ENCODE measurements at places on chromosomes 11 and 22.

- DNase-seq = no peak
Observed at GRCh38 chr11:113481226-113481625, 6.0 kb upstream of the DRD2 start.

- no peak for DNase-seq
Observed at GRCh38 chr11:61734767-61735166, 17.7 kb upstream of the MYRF start.

GRCh38 chr22:50605002-50605612 lies 4.5 kb downstream of the MAPK8IP2 start:
- DNase-seq = no peak

DNA sequence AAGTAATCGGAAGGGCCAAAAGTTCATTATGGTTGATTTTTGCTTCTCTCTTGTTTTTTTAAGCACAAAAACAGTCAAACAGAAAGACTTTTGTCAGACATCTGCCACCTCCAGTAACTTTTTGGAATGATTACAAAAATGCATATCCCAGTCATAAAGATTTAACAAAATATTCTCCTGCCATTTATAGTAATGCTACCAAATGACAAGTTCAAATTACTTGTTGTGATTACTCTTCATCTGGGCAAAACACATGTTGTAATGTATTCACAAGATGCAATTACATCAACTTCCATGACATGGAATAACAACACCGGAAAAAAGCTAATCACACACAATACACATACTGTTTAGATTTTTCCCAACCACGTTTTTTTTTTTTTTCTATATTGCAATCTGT lies 1017.5 kb upstream of the TENM4 start:
- DNase-seq = no peak

- no peak for DNase-seq
Observed at GRCh38 chr22:40534379-40535188, 101.9 kb downstream of the MRTFA start.

DNA sequence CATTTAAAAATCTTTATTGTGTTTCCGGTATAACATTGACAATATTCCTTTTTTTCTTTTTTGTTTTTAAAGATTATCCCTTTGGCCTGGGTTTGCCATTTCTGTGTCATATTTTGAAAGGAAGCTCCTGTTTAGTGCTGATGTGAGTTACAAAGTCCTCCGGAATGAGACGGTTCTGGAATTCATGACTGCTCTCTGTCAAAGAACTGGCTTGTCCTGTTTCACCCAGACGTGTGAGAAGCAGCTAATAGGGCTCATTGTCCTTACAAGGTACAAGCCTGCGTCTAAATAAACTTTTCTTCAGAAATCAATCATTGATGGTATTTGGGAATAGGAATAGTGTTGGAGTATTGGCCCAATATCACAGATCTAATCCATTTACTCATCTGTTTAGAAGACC lies 19.8 kb downstream of the PIWIL4 start:
- DNase-seq = no peak

DNA sequence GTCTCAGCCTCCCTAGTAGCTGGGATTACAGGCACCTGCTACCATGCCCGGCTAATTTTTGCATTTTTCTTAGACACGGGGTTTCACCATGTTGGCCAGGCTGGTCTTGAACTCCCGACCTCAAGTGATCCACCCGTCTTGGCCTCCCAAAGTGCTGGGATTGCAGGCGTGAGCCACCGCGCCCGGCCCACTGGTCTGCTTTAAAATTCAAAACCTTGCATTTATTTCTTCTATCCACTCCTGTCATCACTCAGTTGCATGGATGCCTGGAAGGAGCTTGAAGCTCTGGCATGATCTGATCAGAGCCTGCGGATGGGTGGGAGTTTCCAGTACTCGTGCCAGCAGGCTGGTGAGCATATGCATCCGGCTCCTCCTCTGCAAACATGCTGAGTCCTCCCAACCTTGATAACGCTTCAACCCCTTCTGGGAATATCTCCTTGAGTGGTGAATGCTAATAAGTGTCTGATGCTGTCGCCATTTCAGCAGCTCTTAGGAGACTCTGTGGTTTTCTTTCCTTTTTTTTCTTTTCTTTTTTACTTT lies 39.6 kb downstream of the UBASH3B start:
- no peak for DNase-seq

- DNase-seq = no peak
Observed at GRCh38 chr11:41878095-41878494, 418.6 kb upstream of the LRRC4C start.

DNA sequence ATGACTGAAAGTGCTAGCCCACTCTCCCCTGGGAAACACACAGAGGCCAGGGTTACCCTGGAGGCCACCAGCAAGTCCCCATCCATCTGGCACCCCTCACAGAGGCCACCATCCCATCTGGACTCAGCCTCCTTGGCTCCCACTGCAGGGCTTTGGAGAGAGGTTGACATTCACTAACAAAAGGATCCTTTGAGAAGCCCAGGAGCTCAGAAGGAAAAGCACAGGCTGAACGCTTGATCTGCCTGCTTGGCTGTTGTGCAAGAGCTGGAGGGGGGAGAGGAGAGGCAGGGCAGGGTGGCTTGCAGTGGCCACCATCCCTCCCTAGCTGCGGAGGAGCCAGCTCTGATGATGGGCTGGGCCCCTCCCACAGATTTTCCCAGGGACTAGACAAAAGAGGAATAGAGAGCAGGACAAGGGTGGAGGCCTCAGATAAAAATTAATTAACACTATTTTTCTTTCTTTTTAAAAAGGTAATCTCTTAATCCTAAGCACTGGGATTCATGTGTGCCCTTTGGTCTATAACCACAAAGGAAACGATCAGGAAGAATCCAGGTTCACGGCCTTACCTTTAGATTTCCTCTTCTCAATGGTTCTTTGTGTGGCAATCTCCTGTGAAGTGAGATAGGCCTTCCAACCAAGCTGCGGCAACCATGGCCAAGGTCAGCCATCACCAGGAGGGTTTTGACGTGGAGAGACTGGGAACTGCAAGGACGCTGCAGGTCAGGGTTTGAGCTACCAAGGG lies 154.7 kb downstream of the BARX2 start:
- DNase-seq = no peak

DNA sequence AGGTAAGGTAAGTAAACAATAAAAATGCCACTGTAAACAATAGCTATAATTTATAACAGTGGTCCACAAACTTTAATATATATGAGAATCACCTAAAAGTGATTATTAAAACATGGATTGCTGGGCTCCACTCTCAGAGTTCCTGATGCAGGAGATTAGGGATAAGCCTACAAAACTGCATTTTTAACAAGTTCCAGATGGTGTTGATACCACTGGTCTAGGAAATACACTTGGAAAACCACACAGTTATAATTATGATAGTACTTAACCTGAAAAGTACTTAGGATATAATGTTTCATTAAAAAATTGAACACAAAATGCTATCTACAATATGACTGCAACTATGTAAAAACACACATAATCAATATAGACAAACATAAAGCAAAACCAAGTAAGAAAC lies 20.4 kb downstream of the FCHSD2 start:
- no peak for DNase-seq

- no peak for DNase-seq
Observed at GRCh38 chr11:84894666-84895065, 732.5 kb downstream of the DLG2 start.

GRCh38 chr11:89327885-89328284 lies 150.2 kb downstream of the TYR start:
- no peak for DNase-seq

DNA sequence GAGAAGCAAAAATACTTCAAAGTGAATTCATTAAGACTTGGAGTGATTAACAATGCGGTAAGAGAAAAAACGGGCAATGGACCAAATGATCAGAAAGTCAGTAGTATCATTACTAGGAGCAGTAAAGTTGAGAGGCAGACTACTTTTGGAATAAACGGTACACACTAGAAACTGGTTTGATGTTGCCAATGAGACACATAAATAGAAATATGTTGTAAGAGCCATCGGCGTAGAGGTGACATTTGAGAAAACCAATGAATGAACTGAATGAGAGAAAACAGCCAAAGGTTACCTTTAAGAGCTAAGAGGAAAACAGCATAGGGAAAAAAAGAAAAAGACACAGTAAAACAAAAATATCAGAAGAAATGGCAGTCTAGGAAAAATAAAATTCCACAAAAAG lies 6.2 kb downstream of the CHORDC1 start:
- no peak for DNase-seq

DNA sequence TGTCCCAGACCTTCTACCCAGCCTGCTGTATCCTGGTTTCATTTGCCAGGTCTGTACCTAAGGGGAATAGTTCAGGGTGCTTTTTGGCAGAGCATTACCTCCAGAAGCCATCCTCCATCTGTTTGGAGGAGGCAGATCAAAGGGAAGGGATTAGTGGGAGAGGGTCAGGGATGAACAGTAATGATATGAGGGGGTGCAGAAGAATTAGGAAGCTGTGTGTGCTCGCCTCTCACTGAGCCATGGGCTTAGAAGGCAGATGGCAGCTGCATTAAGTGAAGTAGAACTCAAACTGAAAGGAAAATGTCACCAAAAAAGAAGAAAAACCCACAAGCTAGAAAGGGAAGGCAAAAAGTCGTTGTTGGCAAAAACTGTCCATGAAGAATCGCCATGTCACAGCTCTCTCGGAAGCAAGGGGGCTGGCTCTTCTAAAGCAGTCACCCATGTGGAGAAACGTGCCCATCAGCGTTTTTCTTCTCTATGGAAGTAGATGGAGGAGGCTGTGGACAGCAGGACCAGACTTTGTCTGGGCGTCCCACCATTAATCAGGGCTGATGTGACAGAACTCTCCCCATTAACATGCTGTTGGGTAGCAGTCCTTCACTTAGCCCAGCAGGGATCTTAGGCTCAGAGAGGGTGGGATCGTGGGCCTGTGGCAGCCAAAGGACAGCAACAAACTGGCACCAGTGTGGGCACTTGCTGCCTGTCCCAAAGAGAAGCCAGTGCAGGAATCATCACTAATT lies 46.8 kb downstream of the CEP164 start:
- DNase-seq = no peak

GRCh38 chr11:65538915-65539743 lies 14.2 kb downstream of the SCYL1 start:
- DNase-seq = no peak

DNA sequence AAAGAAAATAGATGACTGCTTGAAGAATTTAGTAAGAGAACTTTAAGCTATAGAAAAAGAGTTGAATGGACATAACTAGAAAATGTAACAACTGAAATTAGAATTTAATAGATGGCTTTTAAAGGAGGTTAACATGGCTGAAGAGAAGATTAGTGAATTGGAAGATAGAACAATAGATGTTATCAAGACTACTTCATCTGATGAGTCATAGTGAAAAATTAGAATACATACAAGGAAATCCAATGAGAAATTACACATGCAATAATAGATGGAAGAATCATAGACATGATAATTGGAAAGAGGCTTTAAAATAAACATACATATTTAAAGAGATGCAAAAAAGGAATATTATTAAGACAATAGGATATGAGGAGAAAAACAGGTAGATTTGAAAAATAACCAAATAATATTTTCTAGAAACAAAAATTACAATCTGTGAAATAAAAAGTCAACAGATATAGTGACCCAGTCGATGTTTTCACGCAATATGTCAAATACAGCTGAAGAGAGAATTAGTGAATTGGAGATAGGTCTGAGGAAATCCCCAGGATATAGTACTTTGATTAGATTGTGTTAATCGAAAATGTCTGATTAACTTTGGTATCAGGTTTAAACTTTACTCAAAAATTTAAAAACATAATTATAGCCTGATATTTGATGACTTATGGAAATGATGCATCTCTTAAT lies 28.2 kb downstream of the CAT start:
- DNase-seq = no peak

GRCh38 chr11:118569670-118570069 lies 2.5 kb upstream of the ARCN1 start:
- no peak for DNase-seq

DNA sequence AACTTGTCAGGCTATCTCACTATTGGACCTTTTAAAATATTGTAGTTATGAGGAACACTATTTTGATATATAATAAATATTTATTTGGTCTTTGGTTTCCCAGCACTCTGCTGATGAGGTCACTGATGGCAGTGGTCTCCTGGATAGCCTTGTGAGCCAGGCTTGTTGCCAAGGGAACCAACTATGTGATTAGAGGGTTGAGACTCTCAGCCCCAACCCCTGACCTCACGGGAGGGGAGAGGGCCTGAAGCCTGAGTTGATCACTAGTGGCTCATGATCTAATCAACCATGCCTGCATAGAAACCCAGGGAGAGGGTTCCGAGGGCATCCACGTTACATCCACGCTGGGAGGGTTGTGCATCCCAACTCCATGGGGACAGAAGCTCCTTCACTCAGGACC lies 10.8 kb downstream of the PANX1 start:
- no peak for DNase-seq

DNA sequence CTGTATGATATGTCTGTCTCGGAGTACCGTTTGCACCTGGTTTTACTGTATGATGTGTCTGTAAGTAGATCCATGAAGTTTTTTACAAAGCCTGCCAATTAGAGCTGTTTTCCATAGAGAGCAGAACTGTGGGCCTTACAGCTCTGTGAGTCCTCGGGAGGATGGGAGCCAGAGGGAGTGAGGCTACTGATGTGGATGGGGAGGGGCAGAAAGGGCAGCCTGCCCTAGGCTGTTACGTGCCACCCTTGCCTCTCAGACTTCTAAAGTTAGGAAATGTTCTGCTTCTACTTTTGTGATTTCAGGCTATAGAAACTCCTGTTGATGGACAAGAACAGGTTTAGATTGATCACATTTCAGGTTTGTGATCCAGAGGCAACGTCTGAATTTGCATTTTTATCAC lies 105.2 kb downstream of the PPP6R3 start:
- no peak for DNase-seq

DNA sequence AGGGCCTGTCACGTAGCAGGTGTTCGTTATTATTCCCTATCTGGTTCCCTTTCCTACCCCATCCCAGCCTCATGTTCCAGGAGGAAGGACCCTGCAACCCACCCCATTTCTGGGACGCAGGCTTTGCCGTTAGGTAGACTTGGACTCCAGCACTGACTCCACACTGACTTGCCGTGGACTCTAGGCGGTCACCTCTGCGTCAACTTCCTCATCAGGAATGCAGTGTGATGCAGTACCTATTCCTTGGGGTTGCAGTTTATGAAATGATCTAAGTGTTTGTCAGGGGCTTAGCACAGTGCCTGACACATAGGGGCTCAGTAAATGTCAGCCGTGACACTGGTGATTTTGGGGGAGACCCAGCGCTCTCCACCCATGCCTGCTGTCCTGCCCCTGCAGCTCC lies 16.8 kb downstream of the DGKZ start:
- DNase-seq = no peak

- DNase-seq = no peak
Observed at GRCh38 chr11:121482231-121483129, 29.7 kb upstream of the SORL1-AS1 start.

- no peak for DNase-seq
Observed at GRCh38 chr11:126997641-126998040, 2.9 kb downstream of the KIRREL3 start.

- DNase-seq = peak; percentile 20
Observed at GRCh38 chr11:118622376-118623268, 15.2 kb downstream of the PHLDB1 start.

DNA sequence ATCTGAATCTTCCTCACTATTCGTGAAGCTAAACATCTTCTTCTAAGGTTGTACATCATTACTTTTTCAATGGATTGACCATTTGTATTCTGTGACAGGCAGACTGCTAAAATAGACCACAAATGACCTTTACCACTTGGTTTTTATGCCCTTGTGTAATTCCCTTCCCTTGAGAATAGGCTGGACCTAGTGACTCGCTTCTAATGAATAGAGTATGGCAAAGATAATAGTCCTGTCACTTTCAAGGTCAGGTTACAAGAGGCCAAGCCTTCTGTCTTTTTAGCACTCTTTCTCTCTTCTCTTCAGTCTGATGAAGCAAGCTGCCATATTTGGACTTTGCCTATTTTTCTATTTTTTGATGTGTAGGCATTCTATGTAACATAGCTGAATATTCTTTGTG lies 492.9 kb downstream of the SOX6 start:
- no peak for DNase-seq

GRCh38 chr22:42439821-42440674 lies 7.8 kb upstream of the NFAM1 start:
- peak; percentile 52 for DNase-seq

Data from omental fat pad (tissue), 4 donors.